ENCODE measurements at places on chromosomes 1 and 21.

GRCh38 chr1:109396871-109397580 is 692 bp downstream of the SORT1 start:
- no peak for DNase-seq

DNA sequence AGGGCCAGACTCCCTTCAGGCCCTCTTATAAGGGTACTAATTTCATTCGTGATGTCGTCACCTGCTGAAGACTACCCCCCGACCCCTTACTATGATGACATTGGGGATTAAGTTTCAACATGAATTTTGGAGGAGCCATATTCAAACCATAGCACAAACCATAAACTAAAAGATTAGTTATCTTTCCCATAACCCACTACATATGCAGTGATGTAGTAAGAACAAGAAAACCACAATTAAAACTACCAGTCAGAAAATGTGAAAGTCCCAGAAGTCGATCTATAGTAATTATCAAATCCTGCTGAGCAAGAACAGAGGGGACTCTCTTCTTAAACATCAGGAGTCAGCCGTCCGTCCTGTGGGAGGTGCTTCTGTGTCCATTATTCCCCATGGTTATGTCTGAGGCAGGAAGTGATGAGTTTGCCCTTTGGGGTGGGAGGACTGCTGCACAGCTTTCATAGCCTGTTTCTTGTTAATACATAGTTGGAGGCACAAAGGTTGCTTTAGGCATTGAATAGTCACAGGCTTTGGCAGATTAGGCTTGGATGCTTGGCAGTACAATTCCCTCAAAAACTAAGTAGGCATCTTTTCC is 35.9 kb upstream of the PTGFRN start:
- no peak for DNase-seq

- no peak for DNase-seq
Observed at GRCh38 chr1:232764458-232765251, 40.6 kb upstream of the MAP10 start.

- no peak for DNase-seq
Observed at GRCh38 chr1:40003156-40004093, 37.1 kb upstream of the CAP1 start.
